Activated naive CD8-positive, alpha-beta T cell treated with anti-CD3 and anti-CD28 coated beads, Interleukin-2, amount 10 ng/mL, durations not matched to agents 7 days and 5 days (primary cell): ENCODE measurements at places on chromosomes 16 and 17. TPM values are rescaled to one million over a fixed set of nuclear protein-coding genes. Genes with fewer than 3 reads are reported as not detected.
A peak's percentile ranks its signal among the peaks of the same experiment; 100 is the strongest.

DNA sequence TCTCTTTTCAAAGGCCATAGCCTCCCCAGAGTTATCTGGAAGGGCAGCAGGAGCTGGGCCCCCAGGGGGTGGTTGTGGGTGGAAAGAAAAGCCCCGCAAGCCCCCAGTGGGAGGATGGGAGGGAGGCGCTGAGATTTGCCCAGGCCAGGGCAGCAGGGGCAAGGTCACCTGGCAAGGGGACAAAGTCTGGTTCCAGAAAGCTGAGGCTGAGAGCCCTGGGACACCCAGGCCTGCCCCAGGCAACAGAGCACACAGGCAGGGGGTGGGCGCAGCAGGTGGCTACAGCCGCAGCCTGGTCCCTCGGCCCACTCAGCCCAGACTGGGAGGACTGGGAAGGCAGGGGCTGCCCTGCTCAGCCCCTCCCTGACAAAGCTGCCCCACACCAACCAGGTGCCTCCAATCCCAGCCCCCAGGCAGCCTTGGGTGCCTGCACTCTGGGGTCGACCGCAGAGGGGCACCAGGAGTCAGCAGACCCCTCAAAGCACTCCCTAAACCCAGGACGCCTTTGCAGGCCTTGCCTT lies 23.7 kb upstream of the GSG1L start:
- no peak for DNase-seq

SLFN12 gene
- 21.9 TPM for total RNA-seq

GRCh38 chr17:21289902-21290571 lies 5.5 kb downstream of the MAP2K3 start:
- no peak for DNase-seq

CLTC gene
- 117 TPM for total RNA-seq

DNA sequence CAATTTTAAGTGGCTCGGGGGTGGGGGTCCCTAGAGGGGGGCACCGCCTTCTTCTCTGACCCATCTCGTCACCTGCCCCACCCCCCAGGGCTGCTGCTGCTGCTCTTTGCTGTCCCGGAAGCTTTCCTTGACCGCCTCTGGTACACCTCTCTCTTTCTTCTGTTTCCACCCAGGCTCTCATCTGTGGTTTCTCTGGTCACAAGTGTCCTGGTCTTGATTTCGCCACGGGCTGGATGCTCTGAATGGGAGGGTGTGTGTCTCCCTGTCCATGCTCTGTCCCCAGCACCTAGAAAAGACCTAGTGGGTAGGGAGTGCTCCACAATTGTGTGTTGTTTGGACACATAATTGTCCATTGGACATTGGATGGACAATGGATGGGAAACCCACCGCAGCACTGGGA lies 134.7 kb upstream of the CIBAR2 start:
- DNase-seq, result no peak

GRCh38 chr17:57833179-57833939 lies 16.5 kb downstream of the MRPS23 start:
- DNase-seq, result peak; percentile 57

DNA sequence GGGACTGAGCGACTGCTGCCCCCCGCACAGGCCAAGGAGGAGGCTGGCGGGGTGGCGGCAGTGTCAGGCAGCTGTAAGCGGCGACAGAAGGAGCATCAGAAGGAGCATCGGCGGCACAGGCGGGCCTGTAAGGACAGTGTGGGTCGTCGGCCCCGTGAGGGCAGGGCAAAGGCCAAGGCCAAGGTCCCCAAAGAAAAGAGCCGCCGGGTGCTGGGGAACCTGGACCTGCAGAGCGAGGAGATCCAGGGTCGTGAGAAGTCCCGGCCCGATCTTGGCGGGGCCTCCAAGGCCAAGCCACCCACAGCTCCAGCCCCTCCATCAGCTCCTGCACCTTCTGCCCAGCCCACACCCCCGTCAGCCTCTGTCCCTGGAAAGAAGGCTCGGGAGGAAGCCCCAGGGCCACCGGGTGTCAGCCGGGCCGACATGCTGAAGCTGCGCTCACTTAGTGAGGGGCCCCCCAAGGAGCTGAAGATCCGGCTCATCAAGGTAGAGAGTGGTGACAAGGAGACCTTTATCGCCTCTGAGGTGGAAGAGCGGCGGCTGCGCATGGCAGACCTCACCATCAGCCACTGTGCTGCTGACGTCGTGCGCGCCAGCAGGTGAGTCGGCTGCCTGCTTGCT lies 5.6 kb upstream of the TMEM88 start:
- no peak for DNase-seq
